CD4-positive, alpha-beta T cell treated with Interleukin-10 for 1 hour (primary cell): ENCODE measurements at places on chromosomes 16 and 17.

DNA sequence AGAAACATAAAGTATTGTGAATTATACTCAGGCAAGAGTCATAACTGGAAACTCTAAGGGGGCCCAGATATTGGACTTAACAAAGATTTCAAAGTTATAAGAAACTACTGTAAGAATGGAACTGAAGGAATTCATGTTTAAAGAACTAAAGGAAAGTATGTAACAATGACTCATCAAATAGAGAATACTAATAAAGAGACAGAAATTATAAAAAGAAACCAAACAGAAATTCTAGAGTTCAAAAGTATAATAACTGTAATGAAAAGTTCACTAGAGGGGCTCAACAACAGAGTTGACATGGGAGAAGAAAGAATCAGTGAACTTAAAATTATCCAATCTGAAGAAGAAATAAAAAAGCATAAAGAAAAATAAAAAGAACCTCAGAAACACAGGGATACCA is 55.4 kb downstream of the ADCY9 start:
- no peak for DNase-seq

- DNase-seq, result no peak
Observed at GRCh38 chr16:583815-584591, 5.9 kb upstream of the RAB40C start.

DNA sequence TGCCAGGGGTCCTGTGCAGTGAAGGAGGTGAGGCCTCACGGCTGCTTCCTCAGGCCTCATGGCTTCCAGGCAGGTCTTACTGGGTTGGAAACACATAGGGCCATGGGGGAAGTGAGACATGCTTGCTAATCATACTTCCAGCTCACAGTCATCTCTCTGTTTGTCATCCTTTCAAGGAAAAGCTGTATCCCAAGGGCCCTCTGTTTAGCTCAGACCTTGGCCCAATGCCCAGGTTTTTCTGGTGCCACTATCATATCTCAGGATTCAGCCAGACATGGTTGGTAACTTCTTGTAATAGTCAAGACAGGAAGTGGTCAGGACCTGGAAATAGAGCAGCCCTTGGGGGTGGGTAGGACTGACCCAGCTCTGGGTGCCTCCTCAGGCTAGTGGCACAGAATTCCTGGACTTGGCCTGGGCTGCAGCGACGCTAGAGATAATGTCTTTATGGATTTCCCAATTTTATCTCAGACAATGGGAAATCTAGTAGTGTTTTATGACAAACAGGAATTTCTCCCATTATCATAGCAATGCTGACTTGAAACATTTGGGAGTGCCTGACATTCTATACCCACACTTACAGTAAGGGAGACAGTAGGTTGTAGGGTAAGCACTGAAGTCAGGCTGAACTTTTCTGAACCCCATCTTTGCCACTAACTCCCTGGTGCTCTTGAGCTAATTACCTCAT is 13.5 kb upstream of the ITGB3 start:
- no peak for DNase-seq

DNA sequence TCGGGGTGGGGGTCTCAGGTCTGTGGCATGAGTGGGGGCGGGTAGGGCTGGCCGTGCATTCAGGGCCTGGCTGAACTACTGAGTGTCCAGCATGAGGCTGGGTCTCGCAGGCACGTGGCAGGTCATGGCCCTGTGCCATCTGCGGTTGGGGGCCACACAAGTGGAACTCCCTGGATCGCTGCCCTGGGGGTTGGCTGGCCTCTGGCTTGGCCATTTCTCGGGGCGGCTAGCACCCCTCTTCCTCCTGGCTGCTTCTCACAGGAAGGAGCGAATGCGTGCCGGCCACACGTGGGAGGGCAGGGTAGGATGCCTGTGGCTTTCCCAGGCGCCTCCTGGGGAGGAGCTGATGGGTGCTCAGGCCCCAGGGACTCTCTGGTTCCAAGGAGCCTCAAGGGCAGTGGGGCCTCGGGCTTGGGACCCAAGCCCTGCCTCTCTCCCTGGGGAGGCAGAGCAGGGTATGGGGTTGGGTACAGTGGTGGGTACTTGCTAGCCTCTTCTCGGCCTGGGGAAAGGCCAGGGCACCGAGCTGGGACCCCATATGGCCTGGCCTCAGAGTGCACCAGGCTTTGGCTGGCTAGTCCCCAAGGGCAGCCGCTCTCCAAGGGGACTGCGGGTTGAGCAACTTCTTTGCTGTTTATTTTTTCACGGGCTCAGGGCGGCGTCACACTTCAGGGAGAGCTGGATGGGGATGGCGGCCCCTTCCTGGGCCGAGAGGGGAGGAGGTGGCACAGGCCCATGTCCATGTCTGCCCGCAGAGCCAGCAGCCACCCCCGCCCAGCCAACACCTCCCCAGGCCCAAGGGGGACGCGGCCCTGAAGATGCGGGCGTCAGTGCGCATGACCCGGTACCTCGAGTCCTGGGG is 37.5 kb downstream of the ADCY7 start:
- no peak for DNase-seq

DNA sequence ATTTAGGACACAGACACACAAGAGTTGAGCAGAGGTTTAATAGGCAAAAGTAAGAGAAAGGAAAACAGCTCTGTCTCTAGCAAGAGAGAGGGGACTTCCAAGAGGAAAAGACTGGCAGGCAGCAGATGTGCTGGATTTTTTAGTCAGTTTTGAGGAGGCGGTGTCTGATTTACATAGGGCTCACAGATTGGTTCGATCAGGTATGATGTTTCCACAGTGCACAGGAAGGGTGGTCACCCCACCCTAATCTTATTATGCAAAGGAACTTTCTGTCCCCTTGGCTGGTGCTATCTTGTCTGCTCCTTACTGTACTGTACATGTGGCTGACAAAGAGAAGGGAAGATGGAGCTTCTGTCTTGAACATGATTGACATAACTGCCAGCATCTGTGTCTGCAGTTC is 25.3 kb downstream of the BFAR start:
- DNase-seq, result no peak

DNA sequence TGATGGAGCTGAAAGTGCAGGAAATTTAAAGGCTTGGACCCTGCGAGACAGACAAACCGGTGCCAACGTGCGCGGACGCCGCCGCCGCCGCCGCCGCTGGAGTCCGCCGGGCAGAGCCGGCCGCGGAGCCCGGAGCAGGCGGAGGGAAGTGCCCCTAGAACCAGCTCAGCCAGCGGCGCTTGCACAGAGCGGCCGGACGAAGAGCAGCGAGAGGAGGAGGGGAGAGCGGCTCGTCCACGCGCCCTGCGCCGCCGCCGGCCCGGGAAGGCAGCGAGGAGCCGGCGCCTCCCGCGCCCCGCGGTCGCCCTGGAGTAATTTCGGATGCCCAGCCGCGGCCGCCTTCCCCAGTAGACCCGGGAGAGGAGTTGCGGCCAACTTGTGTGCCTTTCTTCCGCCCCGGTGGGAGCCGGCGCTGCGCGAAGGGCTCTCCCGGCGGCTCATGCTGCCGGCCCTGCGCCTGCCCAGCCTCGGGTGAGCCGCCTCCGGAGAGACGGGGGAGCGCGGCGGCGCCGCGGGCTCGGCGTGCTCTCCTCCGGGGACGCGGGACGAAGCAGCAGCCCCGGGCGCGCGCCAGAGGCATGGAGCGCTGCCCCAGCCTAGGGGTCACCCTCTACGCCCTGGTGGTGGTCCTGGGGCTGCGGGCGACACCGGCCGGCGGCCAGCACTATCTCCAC is at the start of gene NOG:
Gene NOG, plus strand, starts transcription at position 54 of the 674 bp plus-strand sequence. Its CDS starts 525 bp downstream, at position 579.
- peak; percentile 7 for DNase-seq
